ENCODE measurements at places on chromosomes 5 and 9. TPM values are rescaled to one million over a fixed set of nuclear protein-coding genes. Genes with fewer than 3 reads are reported as not detected.

Gene BHMT
- total RNA-seq: not detected

Gene SPATA31E1
- total RNA-seq: not detected

Gene ANKRD34B
- total RNA-seq: not detected

Gene PDLIM4
- total RNA-seq: 5.4 TPM

Gene SPATA31D3
- total RNA-seq: not detected

Gene SLC34A3
- not detected for total RNA-seq

Gene CDKN2A
- 0.49 TPM for total RNA-seq

Gene EDIL3
- 1.7 TPM for total RNA-seq

Gene MCC
- 31.9 TPM for total RNA-seq

Data from Right ventricle myocardium inferior (tissue), 1 donor.